PC-3 (cell line): ENCODE measurements at places on chromosomes 3 and 15.
A peak's percentile ranks its signal among the peaks of the same experiment; 100 is the strongest.

- no peak for DNase-seq
Observed at GRCh38 chr15:69626095-69627066, 173.8 kb downstream of the RPLP1 start.

- DNase-seq = no peak
Observed at GRCh38 chr3:197495059-197495455, 60.7 kb downstream of the BDH1 start.

DNA sequence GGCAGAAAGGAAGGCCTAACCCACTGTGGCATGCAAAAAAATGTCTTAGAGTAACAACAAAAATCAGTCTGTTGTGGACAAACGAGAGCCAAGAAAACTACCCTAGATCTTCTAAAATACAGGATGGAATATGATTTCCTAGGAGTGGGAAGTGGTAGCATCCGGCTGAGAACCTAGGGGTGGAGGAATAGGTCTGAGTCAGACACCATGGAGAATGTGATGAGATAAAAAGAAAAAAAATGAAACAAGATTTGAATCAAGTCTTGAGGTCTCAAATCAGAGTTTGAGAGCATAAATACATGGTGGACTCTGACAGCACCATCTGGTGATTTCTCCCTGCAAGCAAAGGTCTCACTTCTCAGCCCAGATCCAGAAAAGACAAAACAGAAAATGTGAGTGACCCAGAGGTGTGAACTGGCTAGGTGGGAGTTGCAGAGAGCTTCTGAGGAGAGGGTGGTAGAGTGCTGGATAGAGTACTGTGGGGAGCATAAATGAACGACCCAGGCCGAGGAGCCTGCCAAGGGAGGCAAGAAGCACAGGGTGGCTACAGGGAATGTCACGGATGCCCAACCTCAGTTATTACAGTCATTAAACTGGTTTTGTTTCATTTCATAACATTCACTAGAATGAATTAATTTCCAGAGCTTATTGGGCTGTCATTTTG is 27.6 kb upstream of the VEPH1 start:
- no peak for DNase-seq

DNA sequence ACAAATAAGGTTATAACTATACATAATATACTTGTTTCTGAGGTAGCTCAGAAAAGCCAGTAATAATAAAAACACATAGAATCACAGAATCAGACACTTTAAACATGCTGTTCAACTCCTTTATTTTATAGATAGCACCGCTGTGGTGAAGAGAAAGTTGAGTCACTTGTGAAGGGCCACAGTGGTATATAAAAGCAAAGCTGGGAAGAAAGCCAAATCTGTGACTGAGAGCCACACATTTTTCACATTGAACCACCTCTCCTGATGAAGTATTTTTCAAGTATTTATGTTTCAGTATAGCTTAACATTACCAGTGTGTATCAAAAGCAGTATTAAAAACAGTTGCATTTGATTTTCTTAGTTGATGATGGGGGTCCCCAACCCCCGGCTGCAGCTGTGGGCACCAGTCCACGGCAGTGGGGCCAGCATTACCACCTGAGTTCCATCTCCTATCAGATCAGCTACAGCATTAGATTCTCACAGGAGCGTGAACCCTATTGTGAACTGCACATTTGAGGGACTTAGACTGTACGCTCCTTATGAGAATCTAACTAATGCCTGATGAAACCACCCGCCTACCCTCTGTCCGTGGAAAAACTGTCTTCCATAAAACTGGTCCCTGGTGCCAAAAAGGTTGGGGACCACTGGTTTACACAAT is 46.2 kb downstream of the TBL1XR1 start:
- peak; percentile 92 for DNase-seq

DNA sequence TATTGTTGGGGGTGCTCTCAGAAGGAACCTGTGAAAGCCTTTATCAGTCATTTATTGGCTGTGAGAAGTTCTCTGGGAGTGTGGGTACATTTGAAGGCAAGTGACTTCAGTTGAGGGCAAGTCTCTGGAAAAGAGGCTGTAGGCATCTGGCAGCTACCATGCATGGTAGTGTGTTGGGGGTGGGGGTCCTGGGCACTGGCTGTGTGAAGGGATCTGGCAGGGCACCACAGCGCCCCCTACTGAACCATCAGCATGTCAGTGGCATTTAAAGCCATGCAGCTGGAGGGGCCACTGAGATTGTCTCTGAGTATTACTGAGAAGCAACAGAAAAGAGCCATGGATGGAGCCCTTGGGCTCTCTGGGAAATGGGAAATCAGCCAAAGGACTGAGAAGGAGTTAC is 30.6 kb downstream of the CRTAP start:
- DNase-seq = peak; percentile 21

DNA sequence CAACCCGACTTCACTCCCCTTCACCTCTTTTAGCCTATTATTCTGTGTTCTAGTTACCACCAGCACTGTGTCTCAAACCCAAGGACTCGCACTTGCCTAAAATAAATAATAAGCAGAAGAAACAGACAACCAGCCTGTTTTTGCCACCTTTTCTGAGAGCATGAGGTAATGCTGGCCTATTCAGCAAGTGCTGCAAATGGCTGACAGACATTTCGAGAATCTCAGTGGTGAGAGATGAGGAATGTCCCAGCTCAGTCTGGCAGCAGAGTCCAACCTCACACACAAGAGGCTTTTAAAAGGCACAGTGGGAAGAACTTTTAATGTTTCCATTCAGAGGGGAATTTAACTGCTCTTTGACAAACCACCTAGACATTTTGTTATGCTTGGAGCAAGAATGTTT is 143.3 kb upstream of the GMNC start:
- DNase-seq = no peak

- DNase-seq = no peak
Observed at GRCh38 chr15:80167936-80168335, 15.1 kb downstream of the FAH start.

GRCh38 chr15:44545913-44546802 is 9.2 kb downstream of the EIF3J start:
- DNase-seq = peak; percentile 43

- DNase-seq = peak; percentile 74
Observed at GRCh38 chr3:12400616-12401194, 83.6 kb upstream of the TSEN2 start.

GRCh38 chr15:82621970-82622369 is 25.2 kb downstream of the CPEB1 start:
- peak; percentile 10 for DNase-seq

GRCh38 chr15:48888836-48889235 is 10.9 kb downstream of the EID1 start:
- DNase-seq = no peak

GRCh38 chr15:41978534-41978933 is 6.2 kb upstream of the EHD4 start:
- no peak for DNase-seq

- DNase-seq = no peak
Observed at GRCh38 chr3:181956122-181956521, 244.4 kb downstream of the SOX2 start.

- DNase-seq = no peak
Observed at GRCh38 chr3:45803252-45803935, 7.1 kb upstream of the SLC6A20 start.

DNA sequence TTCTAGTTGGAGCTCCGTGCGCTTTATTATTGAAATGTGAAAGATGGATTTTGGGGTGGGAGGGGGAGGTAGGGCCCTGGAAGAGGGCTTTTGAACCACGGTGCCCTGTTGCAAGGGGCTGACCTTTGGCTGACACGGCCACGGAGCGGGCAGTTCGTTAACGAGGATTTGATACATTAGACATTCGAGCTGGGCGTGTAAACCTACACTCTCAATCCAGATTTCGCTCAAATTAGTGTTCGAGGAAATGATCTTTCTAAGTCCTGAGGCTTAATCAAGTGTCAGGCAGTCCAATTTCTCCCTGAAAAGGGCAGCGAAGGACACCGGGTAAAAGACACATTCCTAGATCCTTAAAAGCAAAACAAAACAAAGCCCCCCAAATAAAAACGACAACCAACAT is 13.0 kb downstream of the ZIC1 start:
- no peak for DNase-seq

DNA sequence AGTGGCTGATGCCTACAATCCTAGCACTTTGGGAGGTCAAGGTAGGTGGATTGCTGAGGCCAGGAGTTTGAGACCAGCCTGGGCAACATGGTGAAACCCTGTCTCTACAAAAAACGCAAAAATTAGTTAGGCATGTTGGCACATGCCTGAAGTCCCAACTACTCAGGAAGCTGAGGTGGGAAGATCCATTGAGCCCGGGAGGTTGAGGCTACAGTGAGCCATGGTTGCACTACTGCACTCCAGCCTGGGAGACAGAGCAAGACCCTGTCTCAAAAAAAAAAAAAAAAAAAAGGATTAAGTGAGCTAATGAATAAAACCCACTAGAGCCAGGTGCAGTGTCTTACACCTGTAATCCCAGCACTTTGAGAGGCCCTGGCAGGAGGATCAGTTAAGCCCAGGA is 6.7 kb upstream of the SEC11A start:
- no peak for DNase-seq

DNA sequence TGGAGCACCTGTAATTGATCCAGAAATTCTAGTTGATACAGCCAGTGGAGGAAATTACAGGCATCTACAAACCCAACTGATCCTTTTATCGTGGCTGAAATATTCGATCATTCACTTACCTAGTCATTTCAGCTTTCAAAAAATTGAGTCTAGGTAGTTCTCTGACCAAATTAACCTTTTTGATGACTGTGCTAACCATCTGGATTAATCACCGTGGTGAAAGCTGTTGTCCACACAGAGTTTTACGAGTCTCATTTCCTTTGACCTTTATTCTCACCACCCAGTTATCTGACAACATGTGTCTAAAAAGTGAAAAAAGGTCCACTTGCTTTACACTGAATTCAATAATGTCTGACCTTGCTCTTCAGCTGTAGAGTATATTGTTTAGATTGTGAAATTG is 354.3 kb downstream of the AGBL1 start:
- DNase-seq = no peak

DNA sequence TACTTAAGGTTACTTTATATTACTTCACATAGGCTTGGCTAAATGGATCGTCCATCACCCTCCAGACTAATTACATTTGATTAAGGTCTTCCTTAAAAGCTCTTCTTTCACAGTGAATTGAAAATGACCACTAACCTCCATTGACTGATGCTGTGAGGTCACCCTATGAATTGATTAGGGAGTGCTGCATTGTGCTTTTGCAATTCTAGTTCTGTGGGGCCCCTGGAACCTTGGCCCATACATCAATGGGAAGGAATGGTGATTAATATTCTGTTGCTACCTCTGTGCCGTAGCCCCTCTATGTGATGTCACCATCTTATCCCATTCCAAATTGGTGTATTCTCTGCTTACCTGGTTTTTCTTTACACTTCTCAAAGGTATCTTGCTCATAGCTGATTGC is 682.2 kb downstream of the SQOR start:
- no peak for DNase-seq

DNA sequence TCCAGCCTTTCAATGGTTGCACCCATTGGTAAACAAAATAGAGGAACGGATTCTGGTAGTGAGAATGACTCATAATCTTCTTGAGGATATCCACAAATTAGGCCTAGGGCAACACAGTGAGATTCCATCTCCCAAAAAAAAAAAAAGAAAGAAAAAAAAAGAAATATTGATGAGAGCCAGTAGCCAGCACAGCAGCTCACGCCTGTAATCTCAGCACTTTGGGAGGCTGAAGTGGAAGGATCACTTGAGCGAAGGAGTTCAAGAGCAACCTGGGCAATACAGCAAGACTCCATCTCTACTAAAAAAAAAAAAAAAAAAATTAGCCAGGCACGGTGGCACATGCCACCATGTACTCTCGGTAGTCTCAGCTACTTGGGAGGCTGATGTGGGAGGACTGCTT is 51.9 kb downstream of the DENND4A start:
- DNase-seq = no peak

DNA sequence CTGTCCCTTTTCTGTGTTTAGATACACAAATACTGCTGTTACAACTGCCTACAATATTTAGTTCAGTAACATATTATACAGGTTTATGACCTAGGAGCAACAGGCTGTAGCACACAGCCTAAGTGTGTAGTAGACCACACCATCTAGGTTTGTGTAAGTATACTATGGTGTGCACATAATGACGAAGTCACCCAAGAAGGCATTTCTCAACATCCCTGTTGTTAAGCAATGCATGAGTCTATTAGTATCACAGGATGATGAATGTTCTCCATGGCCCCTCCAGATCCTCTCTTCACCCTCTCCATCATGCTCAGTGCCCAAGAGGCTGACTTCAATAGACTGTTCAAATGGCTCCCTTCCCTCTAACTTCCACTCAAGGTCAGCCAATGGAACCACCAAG is 14.6 kb upstream of the SEC62 start:
- no peak for DNase-seq

DNA sequence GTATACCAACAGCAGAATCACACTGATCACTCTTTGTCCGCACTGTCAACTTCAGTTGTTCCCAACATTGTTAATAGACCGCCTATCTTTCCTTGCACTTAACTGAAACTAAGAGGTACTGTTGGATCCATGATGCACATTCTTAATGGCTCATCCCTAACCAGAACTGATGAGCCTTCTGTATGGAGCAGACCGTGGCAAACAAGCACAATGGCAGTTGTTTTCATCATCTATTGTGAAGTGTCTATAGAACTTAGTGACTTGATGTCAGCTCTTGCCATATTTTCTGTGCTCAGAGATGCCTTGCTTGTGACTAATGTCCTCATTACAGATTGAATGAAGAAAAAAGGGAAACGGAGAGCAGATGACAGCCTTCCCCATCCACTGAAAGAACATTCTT is 347.4 kb downstream of the NLGN1 start:
- no peak for DNase-seq

GRCh38 chr15:40379853-40380252 is 2.7 kb upstream of the KNSTRN start:
- DNase-seq = peak; percentile 96

DNA sequence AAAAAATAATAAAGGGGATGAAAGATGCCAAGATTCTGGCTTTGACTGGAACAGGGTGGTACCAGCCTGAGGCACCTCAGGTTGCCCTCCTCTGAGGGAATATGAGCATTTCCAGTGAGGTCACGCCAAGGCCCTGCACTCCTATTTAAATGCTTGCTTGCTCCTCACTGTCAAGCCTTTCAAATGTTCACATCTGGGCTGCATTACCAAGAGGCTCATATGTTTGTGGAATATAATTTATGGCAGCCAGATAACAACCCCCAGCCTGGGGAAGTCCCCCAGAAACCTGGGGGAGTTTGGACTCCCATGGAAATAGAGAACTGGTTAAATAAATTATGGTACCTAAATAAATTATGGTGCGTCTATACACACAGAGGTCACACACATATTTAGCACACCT is 88.4 kb downstream of the FRMD4B start:
- DNase-seq = no peak

DNA sequence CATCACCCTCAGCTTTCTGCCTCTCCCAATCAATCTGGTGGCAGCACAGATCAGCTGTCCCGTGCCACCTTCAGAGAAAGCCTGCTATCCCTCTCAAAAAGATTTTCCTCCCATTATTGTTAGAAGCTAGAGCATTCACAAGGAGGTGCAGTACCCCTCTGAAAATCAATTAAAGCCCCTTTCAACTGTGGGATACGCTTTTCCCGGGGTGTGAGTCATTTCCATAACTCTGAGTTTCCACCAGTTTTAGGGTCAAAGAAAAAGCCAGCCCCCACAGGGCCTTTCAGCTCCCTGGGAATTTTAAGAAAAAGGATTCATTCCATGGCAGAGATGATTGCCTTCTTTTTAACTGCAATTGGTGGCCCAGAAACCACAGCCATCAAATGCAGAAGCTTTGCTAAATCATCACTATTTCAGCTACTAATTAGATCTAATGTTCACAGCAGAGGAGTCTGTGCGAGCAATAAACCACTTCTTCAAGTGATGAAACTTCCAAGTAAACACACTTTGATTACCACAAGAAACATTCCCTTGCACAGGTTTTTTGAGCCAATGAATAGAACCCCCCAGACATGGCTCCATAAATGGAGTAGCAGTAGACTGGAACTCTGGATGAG is 270.0 kb upstream of the TPRG1 start:
- DNase-seq = no peak
